Fibroblast of skin of right quadriceps (primary cell): ENCODE measurements at places on chromosomes 2 and 18.
A peak's percentile ranks its signal among the peaks of the same experiment; 100 is the strongest.

DNA sequence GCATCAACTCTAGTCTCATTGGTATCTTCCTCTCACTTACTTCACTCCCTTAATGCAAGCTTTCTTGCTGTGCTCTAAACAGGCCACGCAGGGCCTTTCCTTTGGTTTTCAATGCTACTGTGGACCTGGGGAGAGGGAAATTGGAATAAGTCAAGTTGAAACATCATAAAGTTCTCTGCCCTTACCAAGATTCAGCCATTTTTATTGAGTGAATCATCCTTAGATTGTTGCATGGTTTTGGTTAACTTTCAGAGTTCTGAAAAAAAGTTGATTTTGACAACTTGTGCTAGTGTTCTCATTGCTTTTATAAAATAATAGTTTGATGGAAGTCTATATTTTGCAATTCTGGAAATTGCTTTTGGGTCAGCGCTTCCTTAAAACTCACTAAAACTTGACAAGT is 852.8 kb upstream of the ACVR2A start:
- peak; percentile 41 for DNase-seq

- DNase-seq = peak; percentile 80
These were observed 17.3 kb upstream of the FEZ2 start for GRCh38 chr2:36615222-36615621.

DNA sequence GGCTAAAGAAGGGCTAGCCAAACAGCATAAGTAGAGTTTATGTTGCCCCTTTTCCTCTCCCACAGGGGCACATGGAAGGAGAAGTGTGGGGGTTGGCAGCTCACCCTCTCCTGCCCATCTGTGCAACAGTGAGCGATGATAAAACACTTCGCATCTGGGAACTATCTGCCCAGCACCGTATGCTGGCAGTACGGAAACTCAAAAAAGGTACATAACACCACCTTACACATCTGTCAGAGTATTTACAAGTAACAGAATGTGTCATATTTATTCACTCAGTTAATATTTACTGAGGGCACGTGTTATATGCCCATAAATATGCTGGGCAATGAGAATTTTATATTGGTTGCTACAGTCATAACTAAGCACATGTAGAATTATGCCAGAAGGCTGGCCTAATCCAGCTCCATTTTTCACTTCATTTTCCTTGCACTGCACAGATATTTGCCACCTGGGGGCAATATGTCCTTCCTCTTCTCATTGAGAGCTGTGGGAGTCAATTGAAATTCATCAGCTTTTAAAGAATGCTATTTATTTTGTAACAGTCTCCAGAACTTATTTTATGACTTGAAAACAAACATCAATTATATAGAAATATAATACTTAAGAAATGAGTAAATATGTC is 150.6 kb downstream of the RTN4 start:
- DNase-seq = peak; percentile 72

GRCh38 chr2:40751981-40752380 is 300.1 kb upstream of the SLC8A1 start:
- DNase-seq = no peak

GRCh38 chr2:14905571-14905970 is 273.1 kb downstream of the LRATD1 start:
- no peak for DNase-seq

DNA sequence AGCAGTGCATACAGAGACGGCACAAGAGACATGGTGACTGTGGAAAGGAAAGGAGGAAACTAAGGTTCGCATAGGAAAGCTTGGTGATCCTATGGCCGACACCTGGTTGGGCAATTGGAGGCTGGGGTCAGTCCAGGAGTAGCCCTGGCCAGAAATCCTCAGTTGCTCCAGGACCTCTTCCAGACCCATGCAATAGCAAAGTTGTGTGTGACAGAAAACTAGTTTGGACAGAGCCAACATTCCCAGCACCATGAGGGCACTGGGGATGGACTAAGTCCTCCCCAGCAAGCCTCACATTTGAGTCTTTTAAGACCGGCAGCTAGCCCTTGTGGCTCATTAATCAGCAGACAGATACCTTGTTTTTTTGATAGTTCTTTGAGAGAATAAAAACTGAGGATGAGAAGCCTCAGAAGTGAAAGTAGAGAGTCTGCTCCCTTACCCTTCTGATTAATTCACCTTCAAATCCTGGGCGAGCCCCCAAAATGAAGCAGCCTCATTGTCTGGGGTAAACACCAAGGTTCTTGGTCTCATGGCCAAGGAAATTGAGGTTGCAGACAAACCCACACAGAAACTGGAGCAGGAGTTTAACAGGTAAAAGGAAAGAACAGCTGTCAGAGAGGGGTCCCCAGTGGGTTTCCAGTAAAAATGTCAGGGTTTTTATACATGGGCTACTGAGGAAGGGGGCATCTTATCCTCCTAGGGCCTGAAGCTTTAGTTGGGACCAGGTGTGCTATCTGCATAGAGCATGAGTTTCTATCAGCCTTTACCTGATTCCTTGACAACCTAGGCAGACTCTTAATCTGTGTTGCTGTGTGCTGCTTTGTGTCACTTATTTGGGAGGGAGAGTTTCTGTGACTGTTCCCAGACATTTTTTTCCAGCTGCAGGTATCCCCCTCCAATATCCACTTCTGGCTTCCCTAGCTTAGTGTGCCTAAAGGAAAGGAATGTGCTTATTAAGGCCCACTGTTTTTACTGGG is 39.1 kb downstream of the STK17B start:
- DNase-seq = peak; percentile 53

- DNase-seq = peak; percentile 5
These were observed 652 bp downstream of the GPC1 start for GRCh38 chr2:240435948-240436682.

DNA sequence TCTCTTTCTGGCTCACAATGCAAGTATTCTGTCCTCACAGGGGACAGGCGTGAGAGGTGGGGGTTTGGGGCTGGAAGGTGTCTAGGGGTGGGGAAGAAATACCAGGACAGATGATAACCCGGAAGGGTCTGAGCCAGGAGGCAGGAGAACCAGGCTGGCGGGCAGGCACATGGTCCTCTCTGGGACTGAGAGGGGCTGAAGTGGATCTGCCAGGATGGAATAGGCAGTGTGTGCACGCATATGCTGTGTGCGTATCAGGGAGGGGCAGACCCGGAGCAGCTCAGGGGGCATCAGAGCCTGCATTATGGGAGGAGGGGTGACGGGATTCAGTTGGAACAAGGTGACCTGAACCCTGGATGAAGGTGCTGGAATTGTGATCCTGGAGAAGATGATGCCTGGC is 157.3 kb downstream of the DYSF start:
- no peak for DNase-seq

- DNase-seq = no peak
These were observed 126.4 kb downstream of the HRH4 start for GRCh38 chr18:24586662-24587360.
